ENCODE measurements at places on chromosomes 16 and 17.

DNA sequence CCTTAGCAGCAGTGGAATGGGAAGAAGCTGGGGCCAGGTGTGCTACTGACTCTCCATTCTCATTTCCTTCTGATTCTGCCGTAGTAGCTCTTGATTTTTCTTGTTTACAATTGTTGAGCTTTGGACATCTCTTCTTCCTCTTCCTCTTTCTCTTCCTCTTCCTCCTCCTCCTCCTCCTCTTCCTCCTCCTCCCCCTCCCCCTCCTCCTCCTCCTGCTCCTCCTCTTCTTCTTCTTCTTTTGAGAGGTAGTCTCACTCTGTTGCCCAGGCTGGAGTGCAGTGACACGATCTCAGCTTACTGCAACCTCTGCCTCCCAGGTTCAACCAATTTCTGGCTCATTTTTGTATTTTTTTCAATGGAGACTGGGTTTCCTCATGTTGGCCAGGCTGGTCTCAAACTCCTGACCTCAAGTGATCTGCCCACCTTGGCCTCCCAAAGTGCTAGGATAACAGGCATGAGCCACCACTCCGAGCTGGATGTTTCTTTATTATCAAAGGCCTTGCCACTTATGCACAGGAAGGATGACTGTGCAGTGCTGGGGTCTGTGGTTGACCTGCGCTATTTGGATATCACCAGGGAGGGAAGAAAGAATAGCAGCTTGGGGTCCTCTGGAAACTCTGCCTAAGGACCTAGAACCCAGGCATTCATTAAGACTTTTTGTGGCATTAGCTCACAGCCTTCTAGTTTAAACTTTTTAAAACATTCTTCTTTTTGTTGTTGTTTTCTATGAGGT lies 127.8 kb upstream of the KCNJ16 start:
- no peak for DNase-seq

GRCh38 chr17:54780238-54780637 lies 120.4 kb upstream of the TOM1L1 start:
- no peak for DNase-seq

DNA sequence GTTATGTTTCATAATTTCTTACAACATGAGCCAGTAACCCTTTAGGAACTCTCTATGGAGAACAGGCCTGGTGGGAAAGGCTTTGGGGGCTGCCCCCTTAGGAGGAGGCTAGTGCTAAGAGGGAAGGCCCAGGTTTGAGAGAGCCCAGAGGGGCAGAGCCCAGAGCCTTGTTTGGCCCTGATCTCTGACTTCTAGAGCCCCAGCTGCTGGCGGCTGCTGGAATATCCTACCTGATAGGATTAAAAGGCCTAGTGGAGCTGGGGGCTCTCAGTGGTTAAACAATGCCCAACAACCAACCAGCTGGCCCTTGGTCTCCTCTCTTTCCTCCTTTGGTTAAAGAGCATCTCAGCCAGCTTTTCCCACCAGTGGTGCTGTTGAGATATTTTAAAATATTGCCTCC lies 54.1 kb downstream of the IGF2BP1 start:
- DNase-seq: no peak

GRCh38 chr17:79979221-79979741 lies 56.4 kb downstream of the TBC1D16 start:
- no peak for DNase-seq
